ENCODE measurements at places on chromosomes 7 and 10.

- H3K27ac ChIP-seq = peak overlapping the region; percentile 92
- peaks cover 30% of the 10 kb centered on the region for H3K4me1 ChIP-seq
- peak overlapping the region; percentile 89 for H3K4me3 ChIP-seq
- DNase-seq = no peak
- peaks cover 13% of the 10 kb centered on the region for H3K27me3 ChIP-seq
- H3K36me3 ChIP-seq = peaks cover 13% of the 10 kb centered on the region
Observed at GRCh38 chr7:100890653-100891567, 1.4 kb upstream of the UFSP1 start.

DNA sequence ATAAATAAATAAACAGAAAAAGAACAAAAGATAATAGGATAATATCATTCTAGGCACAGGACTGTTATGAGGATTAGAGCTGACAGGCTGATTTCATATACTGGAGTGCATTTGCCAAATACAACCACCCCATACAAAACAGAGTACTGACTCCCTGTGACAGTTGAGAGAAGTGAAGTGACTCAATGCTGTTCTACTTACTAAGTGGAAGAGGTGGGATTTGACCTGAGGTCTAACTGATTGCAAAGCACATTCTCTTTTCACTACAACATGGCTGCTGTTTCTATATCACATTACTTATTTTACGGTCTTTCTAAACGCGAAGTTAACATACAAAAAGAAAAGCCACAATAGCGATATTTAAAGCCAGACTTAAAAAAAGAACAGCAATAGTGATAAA, 51.4 kb downstream of the ITGB1 start:
- H3K4me1 ChIP-seq = no peaks in the 10 kb centered on the region
- no peak for DNase-seq
- H3K27me3 ChIP-seq = no peaks in the 10 kb centered on the region

DNA sequence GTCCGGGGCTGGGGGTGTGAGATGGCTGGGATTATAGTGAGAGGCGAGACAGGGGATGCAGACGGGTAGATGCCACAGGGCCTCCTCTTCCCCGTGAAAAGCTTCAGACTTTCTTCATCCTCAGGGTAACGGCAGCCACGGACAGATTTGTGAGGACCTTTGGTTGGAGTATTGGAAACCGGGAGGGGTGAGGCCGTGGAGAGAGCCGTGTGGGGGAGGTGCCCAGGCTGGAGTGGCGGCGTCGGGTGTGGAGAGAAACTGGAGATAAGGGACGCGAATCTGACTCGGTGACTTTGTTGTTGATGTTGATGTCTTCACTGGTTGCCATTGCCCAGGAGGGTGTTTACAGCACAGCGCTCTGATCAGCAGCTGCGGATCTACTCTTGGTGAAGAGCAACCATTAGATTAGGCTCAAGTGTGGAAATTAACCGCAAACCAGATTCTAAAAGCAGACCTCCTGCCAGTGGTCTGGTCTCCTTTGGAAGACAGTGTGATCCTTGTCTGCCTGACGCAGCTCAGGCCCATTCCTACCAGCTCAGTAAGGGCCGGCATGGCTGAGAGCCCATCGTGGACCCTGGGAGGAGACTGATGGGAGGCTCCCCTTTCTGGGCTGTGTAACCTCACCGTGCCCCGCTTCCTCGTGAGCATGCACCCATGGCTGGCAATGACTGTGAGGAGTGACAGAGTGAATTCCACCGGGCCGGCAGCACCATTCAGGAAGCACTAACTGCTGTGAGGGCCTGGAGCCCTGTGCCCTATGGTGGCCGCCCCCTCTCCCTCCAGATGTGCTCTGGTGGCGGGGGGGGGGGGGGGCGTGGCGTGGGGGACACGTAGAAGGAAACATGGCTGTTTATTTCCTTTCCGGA, 90.3 kb downstream of the INPP5A start:
- H3K27me3 ChIP-seq = no peaks in the 10 kb centered on the region
- H3K27ac ChIP-seq = peak overlapping the region; percentile 53
- no peak overlapping the region for H3K4me3 ChIP-seq
- peaks cover 8% of the 10 kb centered on the region for H3K4me1 ChIP-seq
- no peak for DNase-seq

DNA sequence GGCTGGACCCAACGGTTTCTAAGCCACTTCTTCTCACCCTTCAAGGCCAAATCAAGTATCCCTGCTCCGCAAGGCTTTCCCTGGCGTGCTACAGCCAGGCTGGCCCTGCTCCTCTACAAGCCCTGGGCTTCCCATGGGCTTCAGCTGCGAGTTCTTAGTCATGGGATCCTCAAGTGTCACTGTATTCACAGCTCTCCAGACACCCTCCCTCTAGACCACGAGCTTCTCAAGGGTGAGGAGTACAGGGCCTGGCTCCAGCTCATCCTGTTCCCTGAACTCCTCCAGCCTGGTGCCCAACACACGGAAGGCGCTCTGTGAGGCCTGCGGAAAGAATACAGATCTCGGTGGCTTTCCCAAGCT, 38.8 kb downstream of the FAM53B start:
- peaks cover 36% of the 10 kb centered on the region for H3K4me1 ChIP-seq
- no peaks in the 10 kb centered on the region for H3K27me3 ChIP-seq
- no peak overlapping the region for H3K4me3 ChIP-seq
- no peak for DNase-seq
- H3K27ac ChIP-seq = peak overlapping the region; percentile 20

GRCh38 chr7:128422842-128423241, 13.1 kb upstream of the IMPDH1 start:
- no peaks in the 10 kb centered on the region for H3K4me1 ChIP-seq
- no peak for DNase-seq
- H3K27ac ChIP-seq = no peak overlapping the region
- no peak overlapping the region for H3K4me3 ChIP-seq
- no peaks in the 10 kb centered on the region for H3K27me3 ChIP-seq

- no peak overlapping the region for H3K4me3 ChIP-seq
- H3K27me3 ChIP-seq = no peaks in the 10 kb centered on the region
- no peak overlapping the region for H3K27ac ChIP-seq
- H3K36me3 ChIP-seq = no peaks in the 10 kb centered on the region
Observed at GRCh38 chr10:125961743-125962142, 65.4 kb downstream of the FANK1 start.

GRCh38 chr10:10533437-10533836, 484.2 kb upstream of the CELF2 start:
- DNase-seq = no peak
- no peak overlapping the region for H3K27ac ChIP-seq
- no peaks in the 10 kb centered on the region for H3K36me3 ChIP-seq
- H3K4me1 ChIP-seq = no peaks in the 10 kb centered on the region

DNA sequence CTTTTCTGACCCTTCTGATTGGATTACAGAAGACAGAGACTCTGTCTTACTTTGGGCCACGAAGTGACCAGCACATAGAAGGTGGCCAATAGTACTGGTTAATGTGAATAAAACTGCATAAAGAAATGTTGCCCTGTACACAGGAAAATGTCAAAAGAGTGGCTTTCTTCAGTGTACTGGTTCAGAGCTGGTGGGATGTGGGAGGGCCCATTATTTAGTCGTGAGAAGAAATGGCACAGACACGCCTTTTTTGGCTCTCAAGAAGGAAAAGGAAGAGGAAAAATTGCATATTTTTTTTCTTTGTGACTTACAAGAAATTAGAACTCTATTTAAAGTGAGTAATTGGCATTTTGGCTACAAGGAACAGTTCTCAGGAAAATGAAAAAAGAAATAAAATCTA, 129.7 kb downstream of the DGKI start:
- H3K27me3 ChIP-seq = peaks cover 3% of the 10 kb centered on the region
- no peak overlapping the region for H3K27ac ChIP-seq
- no peaks in the 10 kb centered on the region for H3K4me1 ChIP-seq
- no peak overlapping the region for H3K4me3 ChIP-seq
- no peaks in the 10 kb centered on the region for H3K36me3 ChIP-seq
- DNase-seq = no peak

GRCh38 chr10:59258890-59259289, 82.4 kb downstream of the PHYHIPL start:
- no peaks in the 10 kb centered on the region for H3K27me3 ChIP-seq
- no peak overlapping the region for H3K27ac ChIP-seq
- no peak overlapping the region for H3K4me3 ChIP-seq
- no peaks in the 10 kb centered on the region for H3K36me3 ChIP-seq
- no peaks in the 10 kb centered on the region for H3K4me1 ChIP-seq
- no peak for DNase-seq

DNA sequence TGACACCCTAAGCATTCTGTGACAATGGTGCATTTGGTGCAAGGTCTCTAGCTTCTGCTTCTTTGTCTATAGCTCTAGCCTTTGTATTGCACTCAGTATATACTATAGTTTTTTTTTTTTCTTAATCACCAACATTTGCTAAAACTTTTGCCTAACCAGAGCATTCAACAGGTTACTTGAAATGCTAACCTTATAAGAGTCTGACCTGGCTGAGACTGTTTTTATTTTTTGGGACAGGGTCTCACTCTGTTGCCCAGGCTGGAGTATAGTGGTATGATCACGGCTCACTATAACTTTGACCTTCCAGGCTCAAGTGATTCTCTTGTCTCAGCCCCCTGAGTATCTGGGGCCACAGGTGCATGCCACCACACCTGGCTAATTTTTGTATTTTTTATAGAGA, 92.4 kb downstream of the ZNF365 start:
- no peak overlapping the region for H3K4me3 ChIP-seq
- H3K4me1 ChIP-seq = no peaks in the 10 kb centered on the region
- H3K36me3 ChIP-seq = no peaks in the 10 kb centered on the region
- H3K27ac ChIP-seq = no peak overlapping the region
- no peak for DNase-seq

DNA sequence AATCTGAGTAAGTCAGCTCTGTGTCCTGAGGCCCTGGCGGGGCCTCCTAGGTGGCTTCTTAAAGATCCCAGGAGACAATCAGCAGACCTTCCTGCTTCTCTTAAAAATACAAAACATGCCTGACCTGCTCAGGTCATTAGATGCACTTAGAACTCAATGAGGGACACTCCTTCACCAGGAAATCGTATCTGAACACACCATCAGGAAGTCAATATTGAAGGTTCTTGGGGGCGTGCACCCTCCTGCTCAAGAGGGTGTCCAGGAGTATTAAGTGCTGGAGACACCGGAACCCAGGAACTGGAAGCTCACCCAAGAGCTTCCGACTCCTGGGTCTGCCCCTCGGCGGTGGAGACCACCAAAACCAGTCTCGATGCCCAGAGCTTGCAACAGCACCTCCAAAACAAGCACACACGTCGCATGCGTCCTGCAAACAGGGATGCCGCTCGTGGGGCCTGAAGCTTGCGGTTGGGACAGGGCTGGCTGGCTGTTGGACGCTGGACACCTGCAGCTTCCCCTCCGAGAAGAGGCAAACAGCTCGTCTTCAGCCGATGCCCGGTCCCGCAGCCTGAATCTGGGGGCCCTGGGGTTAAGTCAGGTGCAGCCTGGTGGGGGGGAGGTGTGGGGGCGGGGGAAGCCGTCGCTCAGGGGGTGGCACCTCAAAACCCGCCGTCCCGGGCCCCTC, 803 bp downstream of the RAPGEF5 start:
- no peaks in the 10 kb centered on the region for H3K4me1 ChIP-seq
- H3K36me3 ChIP-seq = no peaks in the 10 kb centered on the region
- peak overlapping the region; percentile 88 for H3K27ac ChIP-seq
- DNase-seq = peak; percentile 63

- H3K4me1 ChIP-seq = no peaks in the 10 kb centered on the region
- H3K27ac ChIP-seq = no peak overlapping the region
- H3K4me3 ChIP-seq = no peak overlapping the region
- no peaks in the 10 kb centered on the region for H3K27me3 ChIP-seq
- H3K36me3 ChIP-seq = no peaks in the 10 kb centered on the region
Observed at GRCh38 chr7:41134300-41135255, 568.3 kb downstream of the INHBA start.

DNA sequence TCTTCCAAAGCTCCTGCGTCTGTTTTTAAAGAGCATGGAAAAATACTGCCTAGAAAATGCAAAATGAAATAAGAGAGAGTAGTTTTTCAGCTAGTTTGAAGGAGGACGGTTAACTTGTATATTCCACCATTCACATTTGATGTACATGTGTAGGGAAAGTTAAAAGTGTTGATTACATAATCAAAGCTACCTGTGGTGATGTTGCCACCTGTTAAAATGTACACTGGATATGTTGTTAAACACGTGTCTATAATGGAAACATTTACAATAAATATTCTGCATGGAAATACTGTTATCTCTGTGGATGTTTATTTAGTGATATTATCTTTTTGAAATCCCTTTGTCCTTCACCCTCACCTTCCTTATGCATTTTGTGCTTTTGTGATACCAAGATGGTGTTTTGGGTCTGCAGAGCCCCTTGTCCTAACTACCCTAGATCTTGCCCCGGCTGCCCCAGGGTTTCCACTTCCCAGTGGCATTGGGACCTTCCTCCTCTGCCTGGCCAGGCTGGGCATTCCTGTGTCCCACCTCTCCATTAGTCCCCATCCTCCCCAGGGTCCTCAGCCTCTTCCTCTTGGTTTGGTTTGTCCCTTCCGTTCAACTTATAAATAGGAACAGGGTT, 5.2 kb downstream of the IGFBP1 start:
- DNase-seq = no peak
- no peaks in the 10 kb centered on the region for H3K36me3 ChIP-seq
- no peak overlapping the region for H3K27ac ChIP-seq
- peaks cover 8% of the 10 kb centered on the region for H3K27me3 ChIP-seq
- H3K4me3 ChIP-seq = no peak overlapping the region

DNA sequence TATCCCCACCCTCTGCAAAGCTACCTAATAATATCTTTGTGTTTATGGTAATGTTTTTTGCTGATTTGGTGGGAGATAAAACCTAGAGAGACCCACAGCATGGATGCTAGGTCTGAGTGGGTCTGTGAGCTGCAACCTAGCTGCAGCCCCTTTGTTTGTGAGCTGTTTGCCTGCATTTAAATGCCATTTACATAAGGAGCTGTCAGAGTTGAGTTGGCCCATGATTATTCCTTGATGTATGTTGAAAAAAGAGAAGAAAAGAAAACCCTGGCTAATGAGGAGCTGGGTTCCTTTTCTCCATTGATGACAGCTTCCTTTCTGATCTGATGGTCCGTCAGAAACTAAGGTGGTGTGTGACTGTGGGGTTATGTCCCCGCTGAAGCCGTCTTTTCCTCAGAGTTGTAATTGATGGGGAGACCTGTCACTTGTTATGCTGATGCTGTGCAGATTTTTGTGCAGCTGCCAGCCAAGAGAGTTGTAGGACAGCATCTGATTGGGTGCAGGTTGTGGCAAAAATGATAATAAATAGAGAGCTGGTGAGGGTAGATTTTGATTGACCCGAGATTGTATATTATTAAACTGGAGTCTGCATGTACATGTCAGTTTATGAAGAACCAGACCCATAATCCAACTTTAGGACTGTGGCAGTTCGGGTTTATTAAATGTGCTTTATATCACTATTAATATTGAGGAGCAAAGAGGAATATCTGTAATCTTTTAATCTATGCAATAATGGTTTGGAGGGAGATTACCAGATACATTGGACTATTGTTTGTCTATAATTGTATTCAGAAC, 219.8 kb downstream of the AUTS2 start:
- H3K27me3 ChIP-seq = no peaks in the 10 kb centered on the region
- no peaks in the 10 kb centered on the region for H3K36me3 ChIP-seq
- DNase-seq = no peak
- no peaks in the 10 kb centered on the region for H3K4me1 ChIP-seq
- H3K4me3 ChIP-seq = no peak overlapping the region
- H3K27ac ChIP-seq = no peak overlapping the region

GRCh38 chr10:17122726-17123661, 6.6 kb downstream of the CUBN start:
- H3K27ac ChIP-seq = no peak overlapping the region
- no peak overlapping the region for H3K4me3 ChIP-seq
- no peaks in the 10 kb centered on the region for H3K36me3 ChIP-seq
- no peak for DNase-seq
- no peaks in the 10 kb centered on the region for H3K27me3 ChIP-seq
